G401 (cell line): ENCODE measurements at places on chromosomes 6 and 20.
A peak's percentile ranks its signal among the peaks of the same experiment; 100 is the strongest.

DNA sequence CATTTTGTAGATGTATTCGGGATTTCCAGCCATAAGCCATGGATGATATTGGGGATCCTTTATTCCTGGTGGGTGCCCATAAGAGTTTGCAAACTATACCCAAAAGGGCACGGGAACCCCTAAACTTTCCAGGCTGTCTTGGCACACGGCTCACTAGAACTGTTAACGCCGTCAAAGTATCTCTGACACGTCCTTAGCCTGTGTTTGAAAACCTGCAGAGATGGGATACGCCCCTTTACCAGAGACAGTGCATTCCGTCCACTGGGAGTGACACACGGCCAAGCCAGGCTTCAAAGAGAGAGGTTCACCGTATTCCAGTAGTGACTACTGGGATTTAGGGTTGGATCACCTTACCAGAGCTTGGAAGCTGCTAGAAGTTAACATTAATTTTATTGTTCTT, 95.0 kb downstream of the THBS2 start:
- DNase-seq: no peak

- no peak for DNase-seq
These were observed 6.7 kb downstream of the PABPC1L start for GRCh38 chr20:44916586-44916985.

DNA sequence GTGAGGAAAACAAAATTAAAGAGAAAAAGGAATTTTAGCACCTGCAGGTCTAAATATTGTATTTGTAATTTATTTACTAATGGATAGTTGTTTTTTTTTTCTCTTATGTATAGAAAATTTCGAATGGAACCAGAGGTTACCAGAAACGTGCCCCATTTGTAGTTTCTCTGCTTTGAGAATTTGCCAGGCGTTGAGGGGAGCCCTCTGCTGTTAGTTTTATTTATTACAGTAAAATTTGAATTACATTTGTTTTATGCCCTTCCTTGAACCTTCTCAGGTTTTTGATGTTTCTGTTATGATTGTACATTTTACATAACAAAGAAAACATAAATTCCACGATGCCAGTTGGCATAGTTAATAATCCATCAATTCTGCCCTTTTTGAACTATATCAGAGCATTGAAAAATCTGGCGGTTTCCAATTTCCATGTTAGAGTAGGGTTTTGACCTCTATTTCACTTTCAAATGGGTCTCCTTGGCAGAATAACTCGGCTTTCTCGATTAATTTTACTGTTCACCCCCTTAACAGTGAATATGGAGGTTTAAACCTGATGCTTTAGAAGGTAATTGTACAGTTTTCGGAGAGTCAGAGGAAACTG, 35.1 kb upstream of the RFPL4B start:
- peak; percentile 11 for DNase-seq

GRCh38 chr6:161622779-161623178, 348.9 kb upstream of the AGPAT4 start:
- no peak for DNase-seq

- DNase-seq: peak; percentile 31
These were observed 603.2 kb downstream of the RNF144B start for GRCh38 chr6:18990059-18990978.

DNA sequence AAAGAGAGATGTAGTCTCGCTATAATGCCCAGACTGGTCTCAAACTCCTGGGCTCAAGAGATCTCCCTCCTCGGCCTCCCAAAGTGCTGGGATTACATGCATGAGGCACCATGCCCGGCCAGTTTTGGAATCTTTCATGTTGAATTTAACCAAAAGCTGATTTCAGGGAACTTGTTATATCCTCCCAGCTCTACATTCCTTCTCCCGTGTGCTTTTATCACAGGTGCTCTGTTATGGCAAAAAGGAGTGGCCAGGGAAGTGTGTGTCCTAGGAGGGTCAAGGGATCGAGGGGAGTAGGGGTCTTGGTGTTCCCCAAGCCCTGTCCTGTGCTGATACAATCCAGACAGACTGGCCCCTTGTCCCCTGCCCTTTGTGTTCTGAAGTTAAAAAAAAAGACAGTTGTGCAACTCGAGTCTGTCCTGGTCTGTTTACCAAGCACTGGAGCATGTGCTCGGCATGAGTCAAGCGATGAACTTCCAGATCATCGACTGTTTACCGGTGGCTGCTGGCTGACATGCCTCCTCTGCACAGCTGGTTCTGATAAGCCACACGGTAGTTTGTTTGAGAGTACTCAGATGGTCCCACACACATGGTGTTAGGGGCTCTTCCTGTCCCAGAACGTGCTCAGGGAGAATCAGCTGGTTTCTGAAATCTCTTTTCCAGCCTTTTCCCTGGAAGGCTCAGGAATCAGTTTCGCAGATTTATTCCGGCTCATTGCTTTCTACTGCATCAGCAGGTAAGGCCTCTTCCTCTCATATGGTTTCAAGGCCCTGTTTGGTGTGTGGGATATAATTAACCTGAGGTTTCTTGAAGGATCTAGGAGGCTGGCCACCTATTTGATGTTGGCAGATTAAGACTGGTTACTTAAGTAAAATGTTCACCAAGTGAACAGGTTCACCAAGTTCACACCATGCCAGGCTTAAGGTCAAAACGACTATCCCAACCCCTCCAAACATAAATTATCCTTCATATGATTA, 52.6 kb upstream of the NAA20 start:
- no peak for DNase-seq

DNA sequence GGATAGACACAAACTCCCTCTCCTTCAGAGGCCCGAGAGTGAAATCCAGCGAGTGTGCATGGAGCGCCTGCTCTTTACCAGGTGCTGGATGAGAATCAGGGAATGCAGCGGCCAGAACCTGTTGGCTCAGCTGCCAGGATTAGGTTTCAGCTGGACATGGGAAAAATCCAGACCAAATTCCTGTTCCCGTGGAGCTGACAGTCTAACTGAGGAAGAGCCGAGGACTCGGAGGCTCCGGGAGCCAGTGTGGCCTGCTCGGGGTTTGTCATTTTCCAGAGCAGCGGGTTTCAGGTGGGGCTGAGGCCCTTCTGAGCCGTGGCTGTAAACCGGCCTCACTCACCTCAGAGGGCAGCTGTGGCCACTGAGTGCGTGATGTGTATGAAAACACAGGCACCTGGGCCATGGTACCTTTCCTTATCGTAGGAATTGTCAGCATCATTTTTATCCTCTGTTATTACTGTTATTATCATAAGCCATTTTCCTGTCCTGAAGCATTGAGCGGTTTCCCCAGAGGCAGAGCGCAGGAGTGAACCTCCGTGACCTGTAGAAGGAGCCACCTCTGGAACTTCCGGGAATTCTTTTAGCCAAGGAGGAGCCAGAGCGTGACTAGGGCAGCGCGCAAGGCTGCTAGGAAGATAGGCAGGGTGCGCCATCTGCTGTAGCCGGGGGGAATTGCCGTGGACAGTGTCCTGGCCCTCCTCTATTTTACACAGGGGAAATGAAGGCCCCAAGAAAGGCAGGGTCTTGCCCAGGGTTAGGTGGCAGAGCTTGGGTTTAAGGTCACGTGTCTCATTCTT, 27.3 kb downstream of the PKIG start:
- DNase-seq: peak; percentile 89

DNA sequence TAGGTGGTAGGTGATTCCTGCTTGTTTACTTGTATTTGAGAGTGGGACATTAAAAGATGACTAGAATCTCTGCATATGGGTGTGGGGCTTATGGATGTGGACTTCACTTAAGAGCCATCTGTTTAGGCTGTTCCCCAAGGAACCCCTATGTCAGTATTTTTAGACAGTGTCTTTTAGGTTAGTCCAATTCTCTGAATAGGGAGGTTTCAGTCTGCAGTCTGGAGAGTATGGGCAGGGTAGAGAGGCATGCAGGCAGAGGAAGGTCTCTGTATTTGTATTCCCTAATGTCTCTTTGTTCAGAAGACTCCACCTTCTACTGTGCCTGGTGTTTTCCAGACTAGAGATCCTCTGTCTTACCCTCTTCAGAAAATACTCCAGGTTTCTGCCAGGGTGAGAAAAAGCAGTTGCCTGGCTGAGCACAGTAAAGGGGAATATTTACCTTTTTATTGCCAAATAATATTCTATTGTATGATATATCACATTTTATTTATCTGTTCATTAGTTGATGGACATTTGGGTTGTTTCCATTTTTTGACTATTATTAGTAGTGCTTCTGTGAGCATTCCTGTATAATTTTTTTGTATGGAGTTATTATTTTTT, 19.1 kb downstream of the SLX4IP start:
- DNase-seq: no peak

DNA sequence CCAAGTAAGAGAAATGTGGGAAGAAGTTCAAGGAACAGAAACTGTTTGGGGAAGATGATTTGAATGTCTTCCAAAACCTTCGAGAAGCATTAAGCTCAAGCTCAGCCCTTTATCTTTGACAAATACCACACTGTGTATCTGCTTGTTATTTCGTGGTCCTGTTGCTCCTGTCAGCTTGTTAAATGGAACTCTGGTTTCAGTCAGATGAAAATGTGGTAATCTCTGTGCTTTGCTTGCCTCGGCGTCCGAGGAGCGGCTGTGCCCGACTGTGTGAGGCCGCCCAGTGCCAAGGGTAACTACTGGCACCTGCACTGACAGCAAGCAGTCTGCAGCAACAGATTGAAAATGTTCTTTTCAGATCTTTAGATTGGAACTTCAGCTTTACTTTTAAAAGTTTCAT, 577.9 kb upstream of the FLRT3 start:
- peak; percentile 94 for DNase-seq

DNA sequence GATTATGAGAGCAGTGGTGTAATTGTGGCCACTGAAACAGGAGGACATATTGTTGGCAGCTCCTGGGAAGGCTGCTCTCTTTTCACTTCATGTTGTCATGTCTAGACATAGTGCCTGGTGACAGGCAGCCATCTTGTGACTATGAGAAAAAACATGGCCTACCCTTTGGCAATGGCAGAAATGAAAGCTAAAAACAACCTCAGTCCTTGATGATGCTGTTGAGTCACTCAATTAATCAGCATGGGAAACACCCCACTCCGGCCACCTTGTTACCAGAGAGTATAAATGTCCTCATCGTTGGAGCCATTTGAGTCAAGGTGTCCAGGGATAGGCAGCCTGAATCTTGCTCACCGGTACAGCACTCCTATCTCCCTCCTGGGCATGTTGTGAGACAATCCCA, 31.2 kb upstream of the HMGA1 start:
- DNase-seq: no peak

DNA sequence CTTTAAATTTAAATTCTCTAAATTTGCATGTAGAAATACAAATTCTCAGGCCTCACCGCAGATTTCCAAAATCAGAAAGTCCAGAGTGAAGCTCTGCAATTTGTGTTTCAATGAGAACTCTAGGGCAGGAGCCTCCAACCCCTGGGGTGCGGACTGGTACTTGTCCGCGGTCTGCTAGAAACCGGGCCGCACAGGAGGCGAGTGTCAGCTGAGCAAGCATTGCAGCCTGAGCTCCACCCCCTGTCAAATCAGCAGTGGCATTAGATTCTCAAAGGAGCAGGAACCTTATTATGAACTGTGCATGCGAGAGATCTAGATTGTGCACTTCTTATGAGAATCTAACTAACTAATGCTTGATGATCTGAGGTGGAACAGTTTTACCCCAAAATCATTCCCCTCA, 203.0 kb upstream of the PCSK2 start:
- no peak for DNase-seq

GRCh38 chr20:48293671-48294070, 508.4 kb upstream of the SULF2 start:
- no peak for DNase-seq

GRCh38 chr6:43915986-43916923, 146.2 kb downstream of the VEGFA start:
- DNase-seq: no peak

GRCh38 chr6:87897663-87898062, 150.0 kb upstream of the SPACA1 start:
- no peak for DNase-seq

DNA sequence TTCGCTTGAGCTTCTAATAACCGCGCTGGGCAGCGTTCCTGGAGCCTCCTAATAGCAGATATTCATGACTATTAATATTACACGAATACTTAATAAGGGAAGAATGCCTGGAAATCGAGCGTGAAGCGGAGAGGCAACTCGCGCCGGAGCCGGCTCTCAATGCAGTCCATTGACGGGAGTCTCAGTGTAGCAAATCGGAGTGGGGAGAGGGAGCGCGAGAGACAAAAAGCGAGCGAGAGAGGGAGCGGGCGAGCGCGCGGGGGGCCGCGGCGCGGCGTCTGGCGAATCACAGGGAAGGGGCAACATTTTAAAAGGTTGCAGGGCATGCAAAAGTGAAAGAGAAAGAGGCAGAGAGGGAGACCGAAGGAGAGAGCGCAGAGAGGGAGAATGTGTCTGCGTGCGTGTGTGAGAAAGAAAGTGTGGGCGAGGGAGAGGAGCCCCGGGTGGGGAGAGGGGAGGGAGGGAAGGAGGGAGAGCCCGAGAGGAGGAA, 2.9 kb downstream of the TFAP2A start:
- DNase-seq: peak; percentile 33

- DNase-seq: no peak
These were observed 2.8 kb downstream of the RNF24 start for GRCh38 chr20:4012589-4012988.

DNA sequence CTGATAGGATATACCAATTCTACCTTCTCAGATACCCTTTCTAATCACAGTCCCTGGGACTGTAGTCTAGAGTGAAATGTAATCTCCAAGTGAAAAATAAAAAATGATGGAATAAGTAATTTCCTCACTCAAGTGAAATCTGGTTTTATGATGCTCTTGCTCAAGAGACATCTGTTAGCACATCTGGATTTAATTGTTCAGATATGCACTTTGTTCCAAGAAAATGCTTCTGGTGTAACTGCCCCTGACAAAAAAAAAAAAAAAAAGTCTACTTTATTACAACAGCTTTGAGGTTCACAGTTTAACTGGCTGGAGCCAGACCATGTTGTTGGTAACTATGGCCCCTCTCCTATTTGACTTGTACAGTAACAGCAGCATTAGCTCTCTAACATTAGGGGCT, 251.8 kb downstream of the BTBD9 start:
- DNase-seq: no peak

DNA sequence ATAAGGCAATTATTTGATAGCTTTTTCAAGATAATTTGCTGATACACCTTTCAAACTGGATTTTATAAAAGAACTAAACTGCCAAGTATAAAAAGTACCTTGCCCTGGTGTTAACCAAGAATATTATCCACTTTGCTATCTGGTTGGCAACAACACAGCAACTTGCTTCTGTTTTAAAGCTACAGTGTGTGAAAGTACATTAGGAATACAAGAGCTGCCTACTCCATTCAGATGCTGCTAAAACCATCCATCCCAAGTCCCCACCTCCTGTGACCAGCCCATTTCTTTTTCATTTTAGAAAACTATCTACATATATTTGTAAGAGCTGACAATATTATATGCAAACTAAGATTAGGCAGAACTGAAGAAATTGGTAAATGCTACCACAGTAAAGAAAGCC, 12.8 kb downstream of the CLDN20 start:
- DNase-seq: no peak
